Amygdala (tissue), 56 donors: ENCODE measurements at places on chromosomes 3 and 15.

DNA sequence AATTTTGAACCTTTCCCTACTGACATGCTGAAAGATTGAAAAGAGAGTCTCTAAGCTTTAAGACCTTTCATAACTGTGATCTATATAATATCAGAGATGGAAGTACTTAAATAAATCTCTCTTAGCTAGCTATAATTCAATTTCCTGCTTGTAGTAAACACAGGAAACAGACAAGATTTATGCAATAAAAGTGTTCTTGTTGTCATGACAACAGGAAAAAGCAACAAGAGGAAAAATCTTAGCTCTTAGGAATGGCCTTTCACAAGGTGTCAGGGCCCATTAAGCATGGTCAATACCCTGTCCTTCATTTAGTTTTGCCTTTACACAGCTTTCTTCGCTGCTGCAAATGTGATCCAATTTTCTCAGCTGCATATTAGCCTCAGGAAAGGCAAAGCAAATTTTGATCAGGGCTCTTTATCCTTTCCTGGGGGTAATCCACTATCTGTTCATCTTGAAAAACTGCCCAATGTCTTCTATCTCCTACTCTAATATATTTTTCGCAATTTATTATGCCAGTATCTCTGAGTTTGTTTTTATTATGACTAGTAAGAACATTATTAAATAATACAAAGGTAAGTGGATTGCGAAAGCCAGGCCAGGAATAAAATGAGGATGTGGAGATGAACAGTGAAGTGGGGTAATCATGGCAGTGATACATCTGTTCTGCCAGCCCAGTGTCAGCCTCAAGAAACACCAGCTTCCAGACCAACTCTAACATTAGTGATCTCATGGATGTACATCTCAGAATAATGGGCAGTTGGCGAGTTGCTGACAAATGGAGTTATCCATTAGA, 28.7 kb downstream of the SIDT1 start:
- DNase-seq, result no peak

GRCh38 chr3:127124120-127124519, 68.8 kb upstream of the PRR23E start:
- no peak for DNase-seq

DNA sequence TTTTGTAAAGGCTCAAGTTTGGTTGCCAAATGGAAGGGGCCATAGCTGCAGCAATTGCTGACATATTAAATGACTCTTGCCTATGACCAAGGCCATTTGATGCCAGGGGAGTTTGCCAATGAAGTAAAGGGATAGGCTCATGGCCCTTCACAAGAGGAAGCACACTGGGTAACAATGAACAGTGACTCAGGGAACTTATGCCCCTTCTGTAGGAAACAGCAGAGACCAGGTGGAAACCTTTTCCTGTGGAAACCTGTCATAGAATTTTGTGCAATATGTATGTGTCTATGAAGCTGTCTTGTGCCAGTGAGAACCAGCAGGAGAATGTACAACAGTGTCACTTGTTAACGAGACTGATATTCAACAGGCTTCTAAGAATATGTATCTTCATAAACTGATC, 25.4 kb upstream of the AVEN start:
- DNase-seq, result no peak

DNA sequence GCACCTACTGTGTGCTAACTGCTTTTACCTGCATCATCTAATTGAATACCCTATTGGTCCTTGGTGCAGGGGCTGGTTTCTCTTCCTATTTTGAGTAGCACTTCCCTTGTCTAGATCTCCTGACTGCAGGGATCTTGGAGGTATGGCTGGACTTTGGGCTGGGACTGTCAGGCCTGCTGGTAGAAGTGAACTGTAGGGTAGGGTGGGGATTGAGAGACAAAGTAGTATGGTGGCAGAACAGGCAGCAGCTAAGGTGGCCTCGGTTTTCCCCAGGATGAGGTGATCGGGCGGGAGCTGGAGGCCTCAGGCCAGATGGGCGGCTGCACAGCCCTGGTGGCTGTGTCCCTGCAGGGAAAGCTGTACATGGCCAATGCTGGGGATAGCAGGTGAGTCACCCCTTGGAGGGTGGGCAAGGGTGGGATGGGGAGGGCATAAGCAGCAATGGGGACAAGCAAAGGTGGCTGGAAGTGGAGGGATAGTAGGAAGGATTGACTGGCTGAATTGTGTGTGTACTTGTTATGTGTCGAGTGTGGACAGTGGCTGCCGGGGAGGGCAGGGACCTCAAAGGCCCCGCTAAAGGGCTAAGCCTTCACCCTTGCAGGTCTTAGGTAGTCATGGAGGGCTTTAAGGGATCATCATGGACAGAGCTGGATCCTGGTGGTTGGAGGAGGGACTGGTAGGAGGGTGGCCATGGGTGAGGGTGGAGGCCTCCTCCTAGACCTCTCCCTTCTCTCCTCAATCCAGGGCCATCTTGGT, 2.0 kb downstream of the PPM1M start:
- DNase-seq, result no peak

GRCh38 chr15:80105595-80105994, 46.1 kb downstream of the ZFAND6 start:
- no peak for DNase-seq

DNA sequence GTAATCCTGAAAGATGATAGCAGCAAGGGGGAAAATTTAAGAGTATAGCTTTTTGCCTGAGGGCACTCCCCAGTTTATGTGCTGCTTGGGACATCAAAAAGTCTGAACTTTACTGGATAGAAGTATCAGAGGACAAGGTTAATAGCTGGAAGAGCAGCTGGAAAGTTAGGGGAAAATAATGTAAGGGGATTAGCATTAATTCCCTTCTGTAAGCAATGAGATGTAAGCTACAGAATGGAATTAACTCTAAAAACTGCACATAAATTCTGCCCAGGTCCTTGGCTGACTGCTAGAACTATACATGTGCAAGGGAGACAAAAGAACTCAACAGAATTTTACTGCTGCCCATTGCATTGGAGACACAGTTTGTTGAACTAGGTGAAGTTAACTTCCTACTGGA, 55.6 kb downstream of the ATP11B start:
- DNase-seq, result no peak

DNA sequence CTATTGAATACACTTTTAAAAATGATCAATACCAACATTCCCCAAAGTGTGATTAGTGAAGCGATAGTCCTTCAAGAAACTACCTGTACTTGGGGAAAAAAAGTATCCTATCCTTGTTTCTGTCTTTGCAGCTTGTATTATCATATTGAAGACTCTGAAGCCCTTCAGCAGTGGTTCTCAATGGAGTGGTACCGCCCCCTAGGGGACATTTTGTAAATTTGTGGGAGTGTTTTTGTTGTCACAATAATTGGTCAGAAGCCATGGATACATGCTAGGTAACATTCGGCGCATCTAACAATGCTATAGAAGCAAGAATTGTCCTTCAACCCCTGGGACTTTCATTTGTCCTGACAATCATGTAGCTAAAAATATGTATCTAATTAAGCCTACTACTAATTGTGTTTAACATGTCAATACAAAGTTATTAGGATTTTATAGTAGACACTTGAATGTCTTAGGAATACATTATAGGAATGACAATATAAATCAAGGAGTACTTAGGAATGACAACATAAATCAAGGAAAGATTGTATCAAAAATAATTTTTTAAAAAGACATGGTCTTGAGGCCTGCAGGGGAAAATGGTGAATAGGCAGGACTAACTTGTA, 53.7 kb downstream of the NMD3 start:
- DNase-seq, result no peak

DNA sequence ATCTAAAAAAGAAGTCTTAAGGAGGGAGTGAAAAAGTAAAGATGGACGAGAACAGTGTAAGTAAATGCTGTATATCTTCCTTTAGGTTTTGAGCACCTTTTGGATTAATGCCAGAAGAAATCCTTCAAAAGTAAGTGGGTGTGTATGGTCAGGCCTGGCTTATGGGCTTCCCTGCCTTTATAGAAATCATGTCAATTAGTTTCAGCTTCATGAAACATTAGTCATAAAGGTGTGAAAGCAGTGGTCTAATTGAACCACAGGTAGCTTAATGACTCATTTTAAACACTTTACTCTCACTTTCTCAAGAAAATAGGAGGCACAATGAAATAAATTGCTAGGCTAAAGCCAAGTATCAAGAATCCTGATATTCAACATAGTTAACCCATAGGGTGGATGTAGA, 467.4 kb upstream of the DPPA4 start:
- no peak for DNase-seq

GRCh38 chr3:148309390-148310035, 388.2 kb upstream of the AGTR1 start:
- no peak for DNase-seq

- DNase-seq, result no peak
These were observed 185.5 kb upstream of the KCNMB2 start for GRCh38 chr3:178350763-178351162.

DNA sequence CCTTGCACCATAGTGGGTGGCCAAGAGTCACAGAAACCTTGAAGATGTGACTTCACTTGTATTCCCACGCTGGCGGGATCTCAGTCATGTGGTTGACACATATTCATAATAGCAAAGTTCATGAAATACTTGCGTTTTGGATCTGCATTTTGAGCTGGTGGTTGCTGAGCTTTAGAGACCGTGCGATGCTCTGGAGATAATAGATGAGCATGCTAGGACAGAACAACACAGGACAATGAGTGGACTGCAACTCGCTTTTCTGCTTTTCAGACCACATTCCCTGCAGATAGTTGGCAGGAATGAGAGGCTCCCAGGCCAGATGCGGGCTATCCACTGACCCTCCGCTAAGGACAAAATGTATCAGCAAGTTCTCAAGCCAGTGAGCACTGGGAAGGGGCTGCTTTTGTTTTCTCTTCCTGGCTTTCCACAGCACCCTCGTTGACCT, 13.8 kb upstream of the STARD5 start:
- DNase-seq, result no peak

DNA sequence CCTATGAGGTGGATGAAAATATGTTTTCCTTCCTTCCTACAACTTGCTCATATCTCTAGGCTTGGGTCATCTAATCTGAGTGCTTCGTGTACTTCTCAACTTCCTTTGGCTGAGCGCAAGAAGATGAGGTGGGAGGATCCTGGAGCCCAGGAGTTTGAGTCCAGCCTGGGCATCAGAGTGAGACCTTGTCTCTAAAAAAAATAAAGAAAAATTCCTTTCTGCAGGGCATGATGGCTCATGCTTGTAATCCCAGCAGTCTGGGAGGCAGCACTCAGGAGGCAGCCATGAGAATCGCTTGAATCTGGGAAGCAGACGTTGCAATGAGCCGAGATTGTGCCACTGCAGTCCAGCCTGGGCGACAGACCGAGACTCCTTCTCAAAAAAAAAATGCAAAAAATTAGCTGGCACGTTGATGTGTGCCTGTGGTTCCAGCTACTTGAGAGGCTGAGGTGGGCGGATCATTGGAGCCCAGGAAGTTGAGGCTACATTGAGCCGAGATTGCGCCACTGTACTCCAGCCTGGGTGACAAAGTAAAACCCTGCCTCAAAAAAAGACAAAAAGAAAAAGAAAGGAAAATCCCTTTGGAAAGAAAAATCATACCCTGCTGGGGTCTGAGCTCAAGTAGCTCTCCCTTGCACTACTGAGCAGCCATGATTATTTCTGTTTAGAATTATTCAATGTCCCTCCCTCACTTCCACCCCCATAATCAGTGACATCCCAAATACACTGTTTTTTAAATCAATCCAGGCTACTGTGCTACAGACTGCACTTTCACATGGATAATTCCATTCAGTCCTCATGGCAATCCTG, 28.0 kb upstream of the RAB11A start:
- no peak for DNase-seq

GRCh38 chr15:34993877-34994276, 5.8 kb upstream of the ZNF770 start:
- DNase-seq, result no peak

DNA sequence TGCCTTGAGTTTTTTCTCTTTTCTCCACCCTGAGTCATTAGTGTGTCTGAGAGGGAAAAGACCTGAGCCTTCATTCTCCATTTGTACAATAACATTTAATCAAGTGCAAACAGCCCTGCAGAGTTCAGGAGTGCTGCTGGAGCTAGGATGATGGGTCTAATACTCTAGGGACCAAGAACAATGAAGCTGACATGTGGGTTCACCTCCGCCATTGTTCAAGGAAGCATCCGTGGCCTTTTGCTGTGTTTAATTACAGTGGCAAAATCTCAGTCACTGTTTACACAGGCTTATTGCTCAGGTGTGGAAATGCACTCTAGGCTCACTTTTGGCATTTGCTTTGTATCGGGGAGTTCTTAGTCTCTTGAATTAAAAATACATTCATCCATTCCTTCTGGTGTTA, 259.6 kb downstream of the LRTM1 start:
- no peak for DNase-seq

GRCh38 chr3:111715911-111716523, 120.9 kb upstream of the ZBED2 start:
- DNase-seq, result no peak

GRCh38 chr3:189572249-189572648, 58.9 kb upstream of the TP63 start:
- no peak for DNase-seq

- no peak for DNase-seq
These were observed 3.1 kb upstream of the CDV3 start for GRCh38 chr3:133570139-133570936.

DNA sequence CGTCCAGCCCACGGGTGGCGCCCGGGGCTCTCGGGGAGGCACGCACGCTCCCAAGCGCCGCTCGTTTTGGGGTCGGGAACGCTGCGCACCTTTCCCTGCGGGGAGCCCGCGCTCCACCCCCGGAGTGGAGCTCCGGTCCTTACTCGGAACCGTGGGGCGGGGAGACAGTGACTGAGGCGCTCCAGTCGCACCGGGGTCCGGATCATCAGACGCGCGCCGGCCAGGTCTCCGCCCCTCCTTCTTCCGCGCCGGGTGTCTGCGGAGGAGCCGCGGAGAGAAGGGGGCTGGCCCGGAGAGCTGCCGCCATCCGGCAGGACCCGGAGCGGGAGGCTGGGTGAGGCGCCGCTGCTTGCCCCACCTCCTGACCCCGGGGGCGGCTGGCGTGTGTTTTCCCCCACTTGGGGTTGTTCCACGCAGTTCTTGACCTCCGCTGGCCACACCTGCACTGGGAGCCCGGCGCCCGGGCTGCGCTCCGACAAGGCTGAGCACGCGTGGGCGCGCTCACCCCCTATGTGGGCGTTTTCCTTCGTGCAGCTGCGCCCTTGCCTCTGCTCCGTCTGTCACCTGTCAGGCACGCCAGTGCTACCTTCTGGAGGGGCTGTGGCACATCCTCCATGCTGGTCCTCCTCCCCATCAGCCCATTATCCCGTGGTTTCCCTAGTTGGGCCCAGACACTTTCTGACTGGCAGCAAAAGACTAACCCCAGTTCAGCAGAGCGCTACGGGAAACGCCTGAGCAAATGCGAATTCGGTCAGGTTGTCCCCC, at the start of gene MCF2L2:
Gene MCF2L2 (minus strand): TSS at position 173 of the 765 bp plus-strand sequence. CDS start 642 bp downstream, outside the sequence.
- DNase-seq, result no peak

- DNase-seq, result no peak
These were observed 86.5 kb downstream of the ANKRD28 start for GRCh38 chr3:15711281-15711680.

DNA sequence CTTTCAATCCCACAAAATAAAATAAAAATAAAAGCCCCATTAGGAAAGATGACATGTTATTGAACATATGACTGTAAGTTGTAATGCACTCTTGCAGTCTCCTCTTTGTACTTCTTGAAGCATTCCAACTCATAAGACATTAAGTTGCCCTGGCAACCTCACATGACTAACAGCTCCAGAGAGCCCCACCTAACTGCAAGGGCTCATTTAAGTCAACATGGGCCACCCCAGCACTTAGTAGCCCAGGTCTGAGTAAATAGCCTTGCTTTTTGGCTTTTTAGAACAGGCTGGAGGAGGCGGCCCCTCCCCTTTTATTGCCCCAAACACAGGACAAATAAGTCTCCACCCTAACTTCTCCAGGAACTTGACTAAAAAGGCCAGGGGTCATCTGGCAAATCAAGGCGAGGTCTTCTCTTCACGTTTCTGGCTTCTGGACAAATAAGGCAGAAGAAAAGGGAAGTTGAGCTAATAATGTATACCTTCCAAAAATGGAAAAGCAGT, 135.1 kb downstream of the TMCO5A start:
- no peak for DNase-seq

- DNase-seq, result no peak
These were observed 63.1 kb downstream of the TNIK start for GRCh38 chr3:171397089-171397488.
